ENCODE measurements at places on chromosomes 16 and 17. TPM values are rescaled to one million over a fixed set of nuclear protein-coding genes. Genes with fewer than 3 reads are reported as not detected.

DNAI2 gene
- total RNA-seq, result not detected

CD79B gene
- 2.1 TPM for total RNA-seq

ABHD15 gene
- total RNA-seq, result 5.2 TPM

DNAAF1 gene
- not detected for total RNA-seq

PRR29 gene
- total RNA-seq, result not detected

CLEC19A gene
- total RNA-seq, result not detected

TRPV3 gene
- 0.52 TPM for total RNA-seq

CPHXL2 gene
- total RNA-seq, result not detected

PHOSPHO1 gene
- 13.6 TPM for total RNA-seq

JPH3 gene
- not detected for total RNA-seq

MAP2K6 gene
- total RNA-seq, result 13.6 TPM

CD300C gene
- under 0.01 TPM for total RNA-seq
